ENCODE measurements at places on chromosomes 1 and 21.

- DNase-seq, result no peak
Observed at GRCh38 chr1:199353906-199354305, 673.6 kb upstream of the NR5A2 start.

GRCh38 chr1:236287757-236288619 lies 6.2 kb upstream of the ERO1B start:
- DNase-seq, result peak; percentile 58

DNA sequence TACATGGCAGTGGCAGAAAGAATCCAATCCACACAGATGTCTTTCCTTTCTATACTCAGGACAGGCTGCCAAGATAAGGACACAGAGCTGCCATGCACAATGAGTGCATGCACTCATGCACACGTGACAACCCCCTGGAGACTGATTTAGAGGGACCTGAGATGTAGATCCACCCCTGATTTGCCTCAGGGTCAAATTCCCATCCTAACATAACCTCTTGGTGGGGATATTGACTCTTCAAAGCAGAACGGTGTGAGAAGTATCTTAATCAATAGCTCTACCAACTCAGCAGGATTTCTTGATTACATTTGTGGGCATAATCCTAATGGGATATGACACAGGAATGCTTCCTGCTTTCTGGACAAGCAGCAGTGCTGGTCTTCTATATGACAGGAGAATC lies 125.2 kb upstream of the DSCAM start:
- DNase-seq, result no peak

GRCh38 chr1:225934711-225935110 lies 6.3 kb downstream of the LEFTY2 start:
- no peak for DNase-seq

DNA sequence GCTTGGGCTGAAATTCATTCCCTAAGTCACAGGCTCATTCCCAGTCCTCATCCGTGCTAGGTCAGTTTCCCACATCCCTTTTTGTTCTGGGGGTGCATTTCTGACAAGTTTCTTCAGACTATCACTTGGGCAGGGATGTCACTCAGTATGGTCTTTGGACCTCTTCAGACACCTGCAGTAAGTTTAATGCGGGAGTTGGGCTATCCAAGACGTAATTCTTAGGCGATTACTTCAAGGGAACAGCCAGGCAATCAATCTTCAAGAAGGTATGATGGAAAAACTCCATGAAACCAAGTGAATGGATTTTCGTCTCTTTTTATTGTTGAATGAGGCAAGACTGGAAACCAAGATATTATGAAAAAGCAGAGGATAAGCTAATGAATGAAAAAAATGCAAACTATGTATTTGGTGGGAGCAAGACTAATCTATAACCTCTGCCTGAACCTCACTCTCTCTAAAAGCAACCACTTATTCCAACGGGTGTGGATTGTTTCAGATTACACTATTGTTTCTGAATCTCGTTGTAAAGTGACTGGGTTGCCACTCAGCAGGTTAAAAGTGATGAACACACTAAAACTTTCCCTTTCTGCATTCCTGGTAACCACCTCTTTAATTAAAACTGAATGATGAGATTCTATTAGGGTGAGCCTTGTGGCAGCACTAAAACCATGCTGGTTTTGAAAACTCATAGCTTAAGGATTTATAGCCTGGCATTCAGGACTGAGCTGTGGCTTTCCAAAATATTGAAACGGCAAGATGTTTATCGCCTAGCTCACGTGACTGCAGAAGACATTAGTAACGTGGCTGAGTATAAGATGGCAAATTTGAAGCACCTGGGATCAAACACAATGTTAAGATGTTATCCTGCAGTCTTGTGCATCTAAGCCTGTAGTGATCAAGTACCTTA lies 1.1 kb downstream of the RASAL2 start:
- no peak for DNase-seq

DNA sequence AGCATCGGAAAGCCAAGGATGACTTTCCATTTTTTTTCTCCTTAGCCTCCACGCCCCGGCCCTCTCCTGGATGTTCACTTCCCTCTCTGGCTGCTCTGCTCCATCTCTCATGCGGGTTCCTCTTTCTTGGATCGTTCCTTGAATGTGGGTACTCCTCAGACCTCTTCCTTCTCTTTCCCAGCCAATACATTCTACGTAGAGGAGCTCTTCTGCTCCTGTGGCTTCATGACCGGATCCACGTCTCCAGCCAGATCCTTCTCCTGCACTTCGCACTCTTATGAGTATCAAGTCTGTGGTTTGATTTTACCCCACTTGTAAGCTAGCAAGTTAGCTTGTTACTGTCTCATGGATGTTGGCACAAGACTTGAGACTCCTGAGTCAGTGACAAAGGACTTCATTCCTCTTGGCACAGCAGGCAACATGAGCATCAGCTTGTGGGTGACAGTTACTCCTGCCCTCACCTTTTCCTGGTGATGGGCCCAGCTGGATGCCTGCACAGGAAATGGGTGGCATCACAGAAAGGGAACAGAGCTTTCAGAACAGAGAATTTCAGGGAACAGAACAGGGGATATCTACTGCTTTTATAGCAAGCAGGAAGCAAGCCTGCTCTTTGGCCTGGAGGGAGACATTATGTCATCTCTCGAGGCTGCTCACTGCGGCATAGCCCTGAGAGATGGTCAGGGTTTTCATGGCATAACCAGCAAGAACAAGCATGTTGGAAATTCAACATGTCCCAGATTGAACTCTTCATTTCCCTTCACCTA lies 100.1 kb upstream of the KIF26B start:
- no peak for DNase-seq

DNA sequence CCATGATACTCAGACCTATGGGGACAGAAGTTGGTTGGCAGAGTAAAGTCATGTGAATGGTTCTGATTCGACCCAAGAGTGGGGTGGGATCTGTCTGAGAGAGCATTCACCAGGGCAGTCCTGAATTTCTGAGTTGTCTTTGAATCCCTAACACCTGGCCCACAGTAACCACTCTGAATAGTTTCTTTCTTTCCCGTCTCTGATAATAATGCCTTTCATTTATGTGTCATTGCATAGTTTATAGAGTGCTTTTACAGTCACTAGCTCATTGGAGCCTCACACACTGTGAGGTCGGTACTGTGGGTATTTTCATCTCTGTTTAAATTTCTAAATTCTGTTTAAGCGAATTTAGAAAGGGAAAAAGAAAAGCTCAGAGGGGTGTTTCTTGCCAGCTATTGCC lies 147.1 kb downstream of the C1orf21 start:
- DNase-seq, result no peak

DNA sequence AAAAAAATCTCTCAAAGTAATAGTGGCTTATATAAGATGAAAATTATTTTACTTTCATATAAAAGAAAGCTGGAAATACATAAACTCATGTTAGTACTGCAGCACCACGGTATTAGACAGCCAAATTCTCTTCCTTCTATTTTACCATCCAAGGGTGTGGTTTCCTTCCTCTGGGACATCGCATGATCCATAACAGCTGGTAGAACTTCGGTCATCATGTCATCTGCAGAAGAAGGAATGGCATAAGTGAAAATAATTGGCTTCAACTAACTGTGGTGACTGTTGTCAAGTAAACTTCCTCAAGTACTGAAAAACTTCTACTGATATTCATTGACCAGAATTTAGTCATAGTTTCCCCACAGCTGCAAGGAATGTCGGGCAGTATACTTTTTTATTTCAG lies 28.3 kb upstream of the IFI44L start:
- no peak for DNase-seq

DNA sequence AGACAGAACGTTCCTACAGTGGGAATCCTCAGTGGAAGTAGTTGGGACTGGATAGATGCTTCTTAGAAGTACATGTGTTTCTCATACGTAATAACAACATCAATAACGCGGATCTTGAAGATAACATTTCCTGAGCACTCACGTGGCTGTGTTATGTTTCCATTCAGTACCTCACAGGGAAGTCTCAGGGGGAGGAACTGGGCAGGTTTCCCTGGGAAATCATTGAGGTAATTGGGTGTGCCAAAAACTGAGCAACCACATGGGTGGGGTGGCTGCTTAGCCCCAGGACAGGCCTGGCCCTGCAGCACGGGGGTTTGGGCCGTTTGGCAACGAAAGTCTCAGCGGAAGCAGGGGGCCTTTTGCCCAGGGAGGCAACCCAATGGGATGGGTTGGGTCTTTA lies 133.8 kb downstream of the ZSCAN20 start:
- no peak for DNase-seq

GRCh38 chr1:12580054-12580887 lies 37.7 kb downstream of the DHRS3 start:
- DNase-seq, result no peak

GRCh38 chr1:207243442-207244408 lies 77.8 kb upstream of the CD55 start:
- no peak for DNase-seq

DNA sequence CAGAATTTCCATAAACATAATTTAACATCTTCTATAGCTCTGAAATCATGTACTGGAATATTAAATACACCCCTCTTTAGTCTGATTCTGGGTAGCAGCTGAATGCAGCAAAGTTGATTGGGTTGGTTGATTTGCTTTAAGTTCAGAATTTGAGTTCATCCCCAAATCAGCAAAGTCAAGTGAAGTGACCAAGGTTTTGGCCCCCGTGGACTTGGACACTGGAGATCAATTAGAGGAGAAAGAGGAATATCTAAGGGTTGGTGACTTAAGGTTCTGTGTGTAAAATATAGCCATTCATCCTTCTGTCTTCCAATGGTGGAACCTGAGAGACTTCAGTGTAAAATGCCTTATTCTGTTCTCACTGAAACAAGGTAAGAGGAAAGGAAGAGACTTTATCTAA lies at the start of gene OR2L13:
Gene OR2L13, plus strand, starts transcription at position 301 of the 400 bp plus-strand sequence. CDS start 4,192 bp downstream, outside the sequence.
- DNase-seq, result no peak

GRCh38 chr1:167617153-167618147 lies 12.6 kb upstream of the RCSD1 start:
- DNase-seq, result peak; percentile 99

DNA sequence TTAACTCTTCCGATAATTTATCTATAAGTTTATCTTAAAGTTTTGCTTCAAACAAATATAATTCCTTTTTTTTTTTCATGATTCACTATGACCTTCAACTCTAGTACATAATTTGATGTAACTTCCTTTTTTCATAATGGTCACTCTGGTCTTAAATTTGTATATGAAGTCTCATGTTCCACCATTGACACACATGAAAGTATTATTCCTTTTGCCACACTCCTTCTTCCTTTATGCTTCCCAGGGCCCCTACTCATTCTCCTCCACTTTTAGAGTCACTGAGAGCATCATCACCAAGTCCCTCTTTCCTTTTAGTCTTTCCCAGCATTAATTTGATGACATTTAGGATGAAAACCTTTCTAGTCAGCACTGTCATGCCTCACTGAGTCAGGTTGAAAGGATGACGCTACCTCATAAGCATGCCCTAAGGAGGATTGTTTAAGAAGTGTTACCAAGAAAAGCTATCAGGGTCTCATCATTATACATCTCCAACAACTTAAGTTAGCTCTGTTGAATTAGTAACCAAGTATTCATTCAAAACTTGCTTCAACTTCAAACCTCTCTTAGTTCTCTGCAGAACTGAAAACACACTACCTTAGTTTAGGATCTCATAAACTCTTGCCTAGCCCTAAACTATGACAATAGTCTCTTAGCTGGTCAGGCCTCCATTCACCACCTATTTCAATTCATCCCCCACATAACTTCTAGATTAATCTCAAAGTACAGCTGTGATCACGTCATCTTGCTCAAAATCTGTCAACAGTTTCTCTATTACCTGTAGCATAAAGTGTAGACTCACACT lies 14.5 kb downstream of the AUNIP start:
- no peak for DNase-seq

DNA sequence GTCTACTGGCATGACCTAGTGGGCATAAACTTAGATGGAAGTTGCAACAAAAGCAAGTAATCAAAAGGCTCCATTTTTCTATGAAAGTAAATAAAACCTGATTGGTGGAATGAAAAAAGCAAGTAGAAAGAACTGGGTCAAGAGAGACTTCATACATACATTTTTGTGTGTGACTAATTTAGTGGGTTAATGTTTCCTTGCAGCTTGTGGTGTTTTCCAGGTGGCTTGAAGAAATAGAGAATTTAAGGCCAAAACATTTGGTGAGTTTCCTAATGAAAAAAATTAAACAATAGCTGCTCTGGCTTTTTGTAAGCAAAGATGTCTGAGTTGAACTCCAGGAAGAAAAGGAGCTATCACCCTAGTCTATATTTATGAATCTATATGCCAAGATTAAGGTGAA lies 71.0 kb downstream of the ZC3H11B start:
- no peak for DNase-seq

GRCh38 chr1:216332462-216332861 lies 90.8 kb downstream of the USH2A start:
- DNase-seq, result no peak

DNA sequence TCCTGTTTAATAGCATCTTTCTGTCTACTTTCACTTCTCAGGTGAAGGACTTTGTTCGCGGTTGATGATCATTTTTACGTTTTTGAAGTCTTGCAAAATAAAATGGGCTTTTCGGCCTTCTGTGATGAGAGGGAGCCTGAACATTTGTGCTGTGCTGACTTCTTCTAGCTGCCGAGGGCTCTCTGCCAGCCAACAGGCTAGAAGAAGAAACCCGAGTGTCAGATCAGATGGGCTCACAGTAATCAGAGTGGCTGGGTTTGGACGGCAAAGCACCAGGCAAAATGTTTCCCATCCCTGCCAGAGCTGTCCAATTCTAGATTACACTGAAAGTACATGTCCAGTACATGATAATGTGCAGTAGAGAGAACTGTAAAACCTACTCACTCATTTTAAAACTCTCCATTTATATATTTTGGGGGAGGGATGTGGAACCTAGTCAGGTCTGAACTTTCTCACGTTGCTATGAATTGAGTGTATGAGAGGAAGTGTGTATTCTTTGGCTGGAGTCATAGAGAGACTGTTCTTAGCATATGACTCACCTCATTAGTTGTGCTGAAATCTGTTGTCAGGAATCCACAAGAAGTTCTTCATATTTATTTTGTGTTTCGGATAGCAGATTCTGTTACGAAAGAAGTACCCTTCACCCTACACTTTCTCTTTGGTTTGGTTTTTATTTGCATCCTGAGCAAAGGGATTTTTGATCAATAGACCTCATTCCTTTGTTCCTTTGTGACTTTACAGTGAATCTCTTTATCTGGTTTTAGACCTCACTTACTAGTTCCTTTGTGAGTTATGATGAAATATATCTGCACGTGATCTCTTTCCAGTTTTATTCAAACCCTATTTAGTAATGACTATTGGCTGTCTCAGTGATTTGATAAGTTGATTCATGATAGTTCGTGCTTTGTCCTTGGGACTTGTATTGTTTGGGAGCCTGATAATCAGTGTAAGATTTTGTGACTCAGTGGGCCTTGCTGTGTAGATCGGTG lies 4.8 kb downstream of the ATP1A1 start:
- peak; percentile 65 for DNase-seq
